ENCODE measurements at places on chromosomes 1 and 21.
A peak's percentile ranks its signal among the peaks of the same experiment; 100 is the strongest.

GRCh38 chr1:93842750-93843500, 36.1 kb downstream of the DNTTIP2 start:
- no peak for DNase-seq

DNA sequence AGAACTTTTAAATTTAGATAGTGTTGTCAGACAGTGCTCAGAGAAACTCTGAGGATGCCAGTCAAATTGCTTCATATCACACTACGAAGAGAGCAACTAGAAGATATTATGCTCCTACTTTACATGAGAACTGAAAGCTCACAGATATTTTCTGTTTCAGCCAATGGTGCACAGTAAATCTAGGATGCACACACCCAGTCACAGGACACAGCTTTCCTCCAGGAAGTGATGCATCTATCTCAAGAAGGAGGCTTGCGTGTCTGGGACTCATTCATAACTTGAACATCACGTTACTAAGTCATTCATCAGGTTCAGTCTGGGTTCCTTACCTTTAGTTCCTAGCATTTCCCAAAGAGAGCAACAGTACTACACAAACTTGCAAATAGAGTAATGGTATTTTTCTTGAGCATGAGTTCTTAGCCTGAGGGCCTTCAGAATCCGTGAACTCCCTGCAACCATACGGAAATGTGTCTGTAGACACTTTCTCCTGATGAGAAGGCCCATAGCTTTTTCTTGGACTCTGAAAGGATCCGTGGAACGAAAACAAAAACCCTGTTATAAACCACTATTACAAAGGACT, 12.2 kb downstream of the ZNF697 start:
- no peak for DNase-seq

DNA sequence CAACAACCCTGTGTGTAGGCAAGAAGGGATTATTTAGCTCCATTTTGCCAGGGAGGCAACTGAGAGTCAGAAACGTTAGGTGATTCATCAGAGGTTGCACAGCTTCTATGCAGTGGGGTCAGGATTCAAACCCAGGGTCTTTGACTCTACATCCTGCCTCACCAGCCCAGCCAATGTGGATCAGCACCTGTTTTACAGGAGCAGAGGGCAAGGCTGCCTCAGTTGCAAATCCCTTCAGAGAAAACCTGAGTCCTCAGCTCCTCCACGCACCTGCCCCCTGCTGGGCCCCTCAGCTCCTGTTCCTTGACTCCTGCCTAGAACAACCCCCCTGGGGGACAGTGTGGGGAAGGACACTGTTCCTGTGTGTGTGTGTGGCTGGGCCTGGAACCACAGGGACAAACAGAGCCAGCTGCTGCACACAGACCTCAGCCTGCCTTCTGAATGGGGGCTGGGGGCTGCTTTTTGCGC, 61.6 kb downstream of the LRRN2 start:
- DNase-seq = no peak

DNA sequence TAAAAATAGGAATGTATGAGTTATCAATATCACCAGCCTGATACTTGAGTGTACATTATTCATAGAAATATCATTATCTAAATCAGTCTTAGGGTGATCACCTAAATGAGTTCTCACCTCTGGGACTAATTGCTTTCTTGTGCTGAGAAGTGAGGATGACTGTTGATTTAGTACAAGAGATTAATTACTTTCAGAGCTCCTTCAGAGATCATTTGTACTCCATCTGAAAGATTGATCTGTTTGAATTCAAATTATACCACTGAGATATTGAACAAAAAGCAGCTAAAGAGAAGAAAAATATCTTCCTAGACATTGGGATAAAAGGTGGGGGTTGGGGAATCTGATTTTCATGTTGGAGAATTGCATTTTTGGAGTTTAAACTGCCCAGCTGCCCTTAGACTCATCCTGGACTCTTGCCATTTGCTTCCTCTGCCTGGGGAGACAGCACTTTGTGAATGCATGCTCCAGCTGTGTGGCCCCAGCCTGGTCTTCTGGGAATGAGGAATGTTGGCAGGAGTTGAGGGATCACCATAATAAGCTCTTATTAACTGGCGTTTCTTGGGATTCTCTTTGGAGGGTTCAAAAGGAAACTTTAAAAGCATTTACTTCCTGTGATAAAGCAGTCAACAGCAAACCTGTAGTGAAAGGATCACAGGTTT, 19.7 kb upstream of the PGBD2 start:
- DNase-seq = no peak

GRCh38 chr1:244347942-244348341, 103.8 kb downstream of the ADSS2 start:
- DNase-seq = no peak

DNA sequence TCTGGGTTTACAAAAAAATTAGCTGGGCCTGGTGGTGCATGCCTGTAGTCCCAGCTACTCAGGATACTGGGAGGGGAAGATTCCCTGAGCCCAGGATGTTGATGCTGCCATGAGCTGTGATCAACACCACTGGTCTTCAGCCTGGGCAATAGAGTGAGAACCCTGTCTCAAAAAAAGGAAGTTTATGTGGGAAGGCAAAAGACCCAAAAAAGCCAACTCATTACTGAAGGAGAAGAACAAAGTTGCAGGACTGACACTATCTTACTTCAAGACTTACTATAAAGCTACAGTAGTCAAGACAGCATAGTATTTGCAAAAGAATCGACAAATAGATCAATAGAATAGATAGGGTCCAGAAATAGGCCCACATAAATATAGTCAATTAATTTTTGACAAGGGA, 9.2 kb upstream of the PTGS2 start:
- DNase-seq = no peak

DNA sequence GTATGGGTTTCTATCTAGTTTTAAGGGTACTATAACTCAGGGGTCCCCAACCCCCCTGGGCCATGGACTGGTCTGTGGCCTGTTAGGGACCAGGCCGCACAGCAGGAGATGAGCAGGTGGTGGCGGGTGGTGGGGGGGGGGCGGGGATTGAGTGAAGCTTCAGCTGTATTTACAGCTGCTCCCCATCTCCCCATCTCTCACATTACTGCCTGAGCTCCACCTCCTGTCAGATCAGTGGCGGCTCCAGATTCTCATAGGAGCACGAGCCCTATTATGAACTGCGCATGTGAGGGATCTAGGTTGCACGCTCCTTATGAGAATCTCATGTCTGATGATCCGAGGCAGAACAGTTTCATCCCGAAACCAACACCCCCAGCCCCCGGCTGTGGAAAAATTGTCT, 95.1 kb upstream of the SLC45A1 start:
- no peak for DNase-seq

GRCh38 chr1:82604524-82604923, 803.8 kb downstream of the ADGRL2 start:
- DNase-seq = no peak

DNA sequence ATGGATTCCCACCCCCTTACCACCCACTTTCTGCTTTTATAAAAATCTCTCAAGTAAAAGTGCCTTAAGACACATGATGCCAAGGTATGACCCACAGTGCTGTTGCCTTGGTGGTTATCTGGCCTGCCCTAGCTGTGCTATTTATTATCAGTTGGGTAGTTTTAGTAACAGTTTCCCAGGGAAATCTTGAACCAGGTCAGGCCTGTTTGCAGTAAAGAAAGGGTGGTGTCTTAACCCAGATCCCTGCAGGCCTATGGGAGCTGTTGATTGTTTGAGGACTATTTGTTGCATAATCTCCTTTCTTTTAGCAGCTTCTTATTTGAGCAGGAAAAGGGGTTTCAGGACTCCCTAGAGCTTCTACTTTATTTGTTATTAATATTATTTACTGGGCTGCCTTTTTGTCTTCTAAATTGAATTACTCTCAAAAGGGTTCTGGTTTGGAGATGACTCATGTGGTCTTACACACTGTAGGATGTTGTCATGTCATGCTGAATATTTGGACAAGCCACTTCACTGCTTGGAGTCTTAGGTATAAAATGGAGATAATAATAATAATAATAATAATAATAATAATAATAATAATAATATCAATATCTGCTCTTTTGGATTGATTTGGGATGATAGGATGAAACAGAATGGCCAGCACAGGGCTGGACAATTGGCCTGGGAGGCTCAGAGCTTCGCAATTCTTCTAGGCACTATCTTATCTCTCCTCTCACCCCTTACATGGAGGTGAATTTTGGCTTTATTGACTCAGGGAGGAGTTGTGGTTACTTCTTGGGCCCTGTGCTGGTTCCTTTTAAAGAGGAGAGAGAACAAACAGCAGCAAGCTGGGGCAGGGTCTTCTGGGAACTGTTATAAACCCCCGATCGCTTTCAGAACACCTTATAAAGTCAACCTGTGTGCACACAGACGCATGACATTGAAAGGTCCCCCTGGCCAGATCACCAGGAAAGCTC, 252.1 kb downstream of the PRDM2 start:
- no peak for DNase-seq

GRCh38 chr1:205241366-205242030, 13.8 kb downstream of the TMCC2 start:
- no peak for DNase-seq

- no peak for DNase-seq
These were observed 253.1 kb upstream of the USP24 start for GRCh38 chr1:55468142-55468795.

GRCh38 chr1:91578320-91579109, 77.9 kb downstream of the CDC7 start:
- no peak for DNase-seq

DNA sequence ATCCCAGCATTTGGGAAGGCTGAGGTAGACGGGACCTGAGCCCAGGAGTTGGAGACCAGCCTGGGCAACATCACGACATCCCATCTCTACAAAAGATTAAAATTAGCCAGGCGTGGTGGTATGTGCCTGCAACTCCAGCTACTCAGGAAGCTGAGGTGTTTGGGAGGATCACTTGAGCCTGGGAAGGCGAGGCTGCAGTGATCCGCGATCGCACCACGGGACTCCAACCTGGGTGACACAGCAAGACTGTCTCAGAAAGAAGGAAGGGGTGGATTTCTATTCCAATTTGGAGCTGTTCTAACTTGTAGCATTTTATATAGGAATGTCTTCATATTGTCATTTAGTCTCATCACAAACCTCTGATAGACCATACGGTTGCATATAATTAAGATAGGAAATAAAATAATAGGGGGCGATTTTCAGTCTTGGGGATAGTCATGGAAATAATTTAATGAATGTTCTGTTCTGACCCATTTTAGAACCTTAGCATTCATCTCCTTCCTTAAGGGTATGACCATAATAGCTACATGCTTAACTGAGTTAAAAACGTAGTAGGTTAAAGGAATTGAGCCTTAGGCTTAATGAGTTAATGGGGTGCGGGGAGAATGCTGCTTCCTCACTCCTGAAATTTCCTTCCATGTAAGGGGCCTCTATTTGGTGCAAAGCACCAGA, 93.1 kb downstream of the ADCY10 start:
- no peak for DNase-seq

DNA sequence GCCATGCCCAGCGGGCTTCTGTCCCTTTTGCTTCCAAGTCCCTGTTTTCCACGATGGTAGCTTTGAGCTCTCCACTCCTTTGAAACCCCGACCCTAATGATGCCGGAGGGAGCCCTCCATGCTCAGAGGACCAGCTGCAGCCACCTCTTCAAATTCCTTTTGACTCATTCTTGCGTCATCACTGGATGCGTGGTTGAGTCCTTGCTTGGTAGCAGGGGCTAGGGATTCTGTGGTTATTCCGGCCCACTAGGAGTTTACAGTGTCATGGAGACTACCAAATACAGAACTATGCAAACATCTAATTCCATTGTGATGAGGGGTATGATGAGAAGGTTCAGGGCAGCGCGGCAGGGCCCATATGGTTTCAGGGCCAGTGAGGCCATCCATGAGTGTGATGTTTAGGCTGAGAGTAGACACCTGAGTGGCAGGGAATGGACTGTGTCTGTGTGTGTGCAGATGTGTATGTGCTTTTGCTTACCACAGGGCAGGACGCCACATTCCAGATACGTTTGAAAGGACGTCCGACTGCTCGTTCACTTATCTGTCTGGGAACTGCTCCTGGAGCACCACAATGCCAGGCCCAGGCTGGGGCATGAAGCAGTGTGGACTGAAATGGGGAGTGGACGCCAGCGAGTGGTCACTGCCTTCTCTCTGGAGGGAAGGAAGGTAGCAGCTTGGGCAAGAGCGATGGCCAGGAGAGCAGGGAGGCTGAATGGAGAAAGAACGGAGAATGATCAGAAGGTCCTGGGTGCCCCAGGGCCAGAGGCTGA, 30.4 kb upstream of the ZBTB21 start:
- no peak for DNase-seq

GRCh38 chr1:22313321-22313720, 138.3 kb upstream of the ZBTB40 start:
- DNase-seq = no peak

GRCh38 chr21:42617486-42617885, 35.9 kb upstream of the PDE9A start:
- DNase-seq = no peak

GRCh38 chr1:178819123-178819522, 51.8 kb downstream of the ANGPTL1 start:
- DNase-seq = no peak

DNA sequence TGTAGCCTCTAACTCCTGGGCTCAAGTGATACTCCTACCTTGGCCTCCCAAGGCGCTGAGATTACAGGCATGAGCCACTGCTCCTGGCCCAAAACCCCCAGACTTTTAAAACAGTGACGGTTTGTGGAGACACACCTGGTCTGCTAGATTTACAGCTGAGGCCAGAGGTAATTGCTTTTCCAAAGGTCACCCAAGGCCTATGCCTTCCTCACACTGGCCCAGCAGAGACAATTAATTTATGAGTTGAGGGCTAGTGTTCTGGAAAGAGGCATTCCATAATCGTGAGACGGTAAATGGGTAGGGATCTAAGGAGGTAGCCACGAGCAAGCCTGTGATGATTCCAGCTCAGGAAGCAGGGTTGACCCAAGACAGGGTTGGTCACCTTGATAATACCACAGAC, 12.4 kb upstream of the PARP1 start:
- no peak for DNase-seq

GRCh38 chr1:205938682-205939081, 4.6 kb downstream of the SLC26A9 start:
- no peak for DNase-seq

GRCh38 chr1:52294580-52294979, 71.4 kb downstream of the CC2D1B start:
- no peak for DNase-seq

- DNase-seq = no peak
These were observed 65.9 kb downstream of the CLIC6 start for GRCh38 chr21:34734696-34735095.

- no peak for DNase-seq
These were observed 65.4 kb downstream of the PLEKHA6 start for GRCh38 chr1:204294357-204294756.

- DNase-seq = peak; percentile 41
These were observed 913 bp upstream of the S1PR1 start for GRCh38 chr1:101235696-101236515.
